ENCODE measurements at places on chromosomes 1 and 21. TPM values are rescaled to one million over a fixed set of nuclear protein-coding genes. Genes with fewer than 3 reads are reported as not detected.

AMY1C gene
- total RNA-seq = not detected

NCAM2 gene
- 8.6 TPM for total RNA-seq

XPR1 gene
- total RNA-seq = 14.4 TPM

UBAP2L gene
- 55.4 TPM for total RNA-seq

LCE2C gene
- total RNA-seq = not detected

OR14I1 gene
- not detected for total RNA-seq

PADI1 gene
- total RNA-seq = not detected

S100A1 gene
- 22.2 TPM for total RNA-seq

SIK1 gene
- 7.9 TPM for total RNA-seq

TDRD5 gene
- not detected for total RNA-seq

XCL1 gene
- 0.33 TPM for total RNA-seq

NLRP3 gene
- total RNA-seq = 1.4 TPM

CHIA gene
- not detected for total RNA-seq

OR10J1 gene
- total RNA-seq = not detected

GPR89A gene
- total RNA-seq = 22.1 TPM

CYP2J2 gene
- not detected for total RNA-seq

USP1 gene
- total RNA-seq = 35.7 TPM

FCRL5 gene
- not detected for total RNA-seq

RAB25 gene
- total RNA-seq = not detected

DPYD gene
- total RNA-seq = 40.2 TPM

RHCE gene
- total RNA-seq = 0.83 TPM

RPF1 gene
- total RNA-seq = 45.4 TPM

CFAP57 gene
- not detected for total RNA-seq

RCSD1 gene
- 19.6 TPM for total RNA-seq

OR2T29 gene
- total RNA-seq = not detected

ADGRB2 gene
- total RNA-seq = 3.9 TPM

KCNE2 gene
- not detected for total RNA-seq

PGLYRP4 gene
- not detected for total RNA-seq

RHEX gene
- total RNA-seq = not detected

NKAIN1 gene
- total RNA-seq = not detected

OPRD1 gene
- under 0.01 TPM for total RNA-seq

DYNLT5 gene
- 0.49 TPM for total RNA-seq

STUM gene
- 3.9 TPM for total RNA-seq

CATSPERE gene
- 1.7 TPM for total RNA-seq

DCST1 gene
- not detected for total RNA-seq

ADAMTSL4 gene
- total RNA-seq = 17.8 TPM

APOBEC4 gene
- total RNA-seq = not detected

UCHL5 gene
- total RNA-seq = 47.6 TPM

FGR gene
- total RNA-seq = 6.9 TPM

CIART gene
- total RNA-seq = 12.5 TPM

ATP1A2 gene
- 153 TPM for total RNA-seq
